ENCODE measurements at places on chromosomes 6 and 20.

DNA sequence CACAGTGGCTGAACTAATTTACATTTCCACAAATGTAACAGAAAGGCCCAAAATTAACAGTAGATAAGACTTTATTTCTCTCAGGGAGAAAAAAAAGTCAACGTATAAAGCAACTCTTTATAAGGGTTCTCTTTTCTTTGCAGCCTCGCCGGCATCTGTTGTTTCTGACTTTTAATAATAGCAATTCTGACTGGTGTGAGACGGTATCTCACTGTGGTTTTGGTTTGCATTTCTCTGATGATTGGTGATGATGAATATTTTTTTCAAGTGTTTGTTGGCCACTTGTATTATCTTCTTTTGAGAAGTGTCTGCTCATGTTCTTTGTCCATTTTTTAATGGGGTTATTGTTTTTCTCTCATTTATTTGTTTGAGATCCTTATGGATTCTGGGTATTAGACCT, 27.2 kb upstream of the FKBP1A start:
- DNase-seq, result no peak

DNA sequence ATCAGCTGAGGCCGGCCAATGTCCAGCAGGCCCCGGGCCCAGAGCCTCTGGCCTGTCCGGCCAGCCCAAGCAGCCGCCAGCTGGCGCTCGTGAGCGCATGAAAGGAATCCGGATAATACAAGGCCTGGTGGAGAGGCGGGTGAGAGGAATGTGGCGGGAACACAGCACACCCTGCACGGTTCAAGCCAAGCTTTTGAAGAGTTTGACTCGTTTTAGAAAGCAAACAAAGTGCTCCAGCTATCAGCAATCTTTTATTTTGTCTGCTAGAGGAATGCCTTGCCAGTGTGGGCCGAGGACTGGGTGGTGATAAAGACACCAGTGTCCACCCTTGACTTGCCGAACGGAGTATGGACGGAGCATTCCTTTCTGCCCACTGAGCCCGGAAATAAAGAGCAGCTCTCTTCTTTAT, 9.3 kb upstream of the NEDD9 start:
- peak; percentile 77 for DNase-seq

GRCh38 chr6:100435299-100435698, 29.4 kb downstream of the SIM1 start:
- DNase-seq, result no peak

GRCh38 chr6:30202366-30202765, 10.8 kb downstream of the TRIM26 start:
- DNase-seq, result no peak

DNA sequence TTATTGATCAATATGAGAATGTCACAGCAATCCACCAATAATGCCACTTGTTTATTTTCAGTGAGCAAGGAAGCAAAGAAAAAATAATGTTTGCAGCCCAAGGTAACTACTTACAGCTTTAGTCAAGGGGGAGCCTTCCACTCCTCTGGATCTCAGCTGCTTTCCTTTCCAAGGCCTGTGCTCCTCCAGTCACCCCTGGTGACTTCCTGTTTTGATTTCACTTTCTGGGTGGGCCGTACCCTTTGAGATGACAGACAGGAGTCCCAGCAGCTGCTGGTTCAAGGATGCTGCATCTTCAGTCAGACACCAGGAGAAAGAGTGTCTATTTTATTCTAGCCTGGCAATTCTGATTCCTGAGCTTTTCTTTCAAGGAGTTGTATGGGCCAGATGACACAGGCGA, 5.6 kb upstream of the VNN2 start:
- no peak for DNase-seq

GRCh38 chr6:87366072-87366827, 21.6 kb downstream of the C6orf163 start:
- DNase-seq, result no peak

DNA sequence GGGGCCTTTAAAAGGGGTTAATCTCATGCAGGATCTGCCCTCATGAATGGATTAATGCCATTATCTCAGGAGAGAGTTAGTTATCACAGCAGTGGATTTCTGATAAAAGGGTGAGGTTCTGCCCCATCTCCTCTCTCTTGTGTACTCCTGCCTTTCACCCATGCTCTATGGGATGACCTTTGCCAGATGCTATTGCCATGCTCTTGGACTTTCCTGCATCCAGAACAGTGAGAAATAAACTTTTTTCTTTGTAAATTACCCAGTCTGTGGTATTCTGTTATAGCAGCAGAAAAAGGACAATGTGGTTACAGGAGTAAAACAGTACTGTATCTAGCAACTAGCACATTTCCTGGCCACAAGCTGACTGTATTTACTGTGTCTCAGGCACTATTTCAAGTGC, 58.0 kb upstream of the CCN2 start:
- DNase-seq, result no peak

DNA sequence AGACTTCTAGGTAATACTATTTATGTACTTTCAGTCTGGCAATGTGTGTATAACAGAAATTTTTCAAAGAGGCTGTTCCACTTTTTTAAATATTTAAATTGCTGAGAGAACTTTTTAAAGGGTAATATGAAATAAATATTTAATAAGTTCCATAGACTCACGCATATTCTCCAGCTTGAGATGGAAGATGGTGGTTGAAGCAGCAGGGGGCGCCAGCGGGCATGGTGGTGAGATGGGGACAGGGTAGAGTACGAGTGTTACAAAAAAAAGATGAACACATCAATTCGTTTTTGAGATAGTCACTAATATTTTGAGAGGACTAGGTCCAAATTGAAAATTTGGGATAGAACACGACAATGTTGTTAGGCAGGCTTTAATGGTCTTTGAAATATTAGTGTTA, 68.4 kb downstream of the RSPO3 start:
- no peak for DNase-seq

GRCh38 chr6:128421788-128422187, 98.6 kb downstream of the PTPRK start:
- DNase-seq, result no peak

- no peak for DNase-seq
These were observed 56.8 kb downstream of the LINC00237 start for GRCh38 chr20:21049305-21049828.

DNA sequence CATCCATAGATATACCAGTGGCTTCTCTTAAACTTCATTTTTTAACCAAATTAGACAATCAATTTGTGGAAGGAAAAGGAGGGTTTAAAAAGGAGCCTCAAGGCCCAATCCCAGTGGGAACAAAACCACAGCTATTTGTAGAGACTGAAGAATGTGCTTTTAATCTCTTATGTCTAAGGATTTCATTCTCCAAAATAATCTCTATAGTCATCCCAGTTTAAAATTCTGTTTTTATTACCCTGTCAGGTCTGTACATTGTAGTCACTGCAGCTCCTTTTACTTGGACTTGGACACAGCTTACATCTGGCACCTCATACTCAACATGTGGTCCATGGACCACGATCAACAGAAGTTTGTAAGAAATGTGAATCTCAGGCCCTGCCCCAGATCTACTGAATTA, 152.1 kb upstream of the STMND1 start:
- DNase-seq, result no peak

DNA sequence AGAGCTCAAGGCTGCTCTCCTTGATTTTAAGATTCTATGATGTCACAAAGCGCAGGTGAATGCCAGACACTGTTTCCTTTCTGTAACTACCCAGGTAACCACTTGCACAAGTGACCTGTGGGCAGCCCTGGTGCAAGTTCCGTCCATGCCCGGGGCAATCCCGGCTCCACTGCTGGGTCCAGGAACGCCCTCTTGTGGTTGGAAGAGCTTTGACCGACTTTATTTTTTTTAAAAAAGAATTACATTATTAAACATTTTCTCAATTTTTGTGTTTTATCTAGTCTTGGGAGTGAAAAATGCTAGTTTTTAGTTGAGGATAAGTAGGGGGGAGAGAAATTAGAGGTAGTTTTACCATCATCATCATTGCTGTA, 695.2 kb downstream of the QKI start:
- DNase-seq, result no peak

DNA sequence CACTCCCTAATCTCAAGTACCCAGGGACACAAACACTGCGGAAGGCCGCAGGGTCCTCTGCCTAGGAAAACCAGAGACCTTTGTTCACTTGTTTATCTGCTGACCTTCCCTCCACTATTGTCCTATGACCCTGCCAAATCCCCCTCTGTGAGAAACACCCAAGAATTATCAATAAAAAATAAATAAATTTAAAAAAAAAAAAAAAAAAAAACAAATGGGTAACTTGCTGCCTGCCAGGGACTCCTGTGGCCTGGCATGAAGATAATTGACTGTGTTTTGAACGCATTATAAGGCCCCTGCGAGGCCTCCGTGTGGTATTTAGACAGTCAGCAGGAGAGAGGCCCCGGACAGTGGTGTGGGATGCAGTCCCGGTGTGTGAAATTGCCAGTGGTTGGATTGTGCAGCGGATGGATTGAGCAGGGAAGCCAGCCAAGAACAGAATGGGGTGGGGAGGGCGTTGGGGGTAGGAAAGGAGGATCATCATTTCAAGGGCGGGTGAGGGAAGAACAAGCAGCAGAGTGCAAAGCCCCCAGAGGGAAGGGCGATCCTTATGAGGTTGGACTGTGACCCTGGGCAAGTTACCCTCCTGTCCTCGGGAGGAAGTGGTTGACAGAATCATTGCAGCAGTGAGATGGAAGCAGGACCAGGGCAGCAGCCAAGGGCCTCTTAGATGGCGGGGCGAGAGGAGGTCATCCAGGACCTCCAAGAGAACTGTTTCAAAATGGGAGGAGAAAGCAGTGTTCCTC, 43.3 kb downstream of the PPARD start:
- peak; percentile 77 for DNase-seq

DNA sequence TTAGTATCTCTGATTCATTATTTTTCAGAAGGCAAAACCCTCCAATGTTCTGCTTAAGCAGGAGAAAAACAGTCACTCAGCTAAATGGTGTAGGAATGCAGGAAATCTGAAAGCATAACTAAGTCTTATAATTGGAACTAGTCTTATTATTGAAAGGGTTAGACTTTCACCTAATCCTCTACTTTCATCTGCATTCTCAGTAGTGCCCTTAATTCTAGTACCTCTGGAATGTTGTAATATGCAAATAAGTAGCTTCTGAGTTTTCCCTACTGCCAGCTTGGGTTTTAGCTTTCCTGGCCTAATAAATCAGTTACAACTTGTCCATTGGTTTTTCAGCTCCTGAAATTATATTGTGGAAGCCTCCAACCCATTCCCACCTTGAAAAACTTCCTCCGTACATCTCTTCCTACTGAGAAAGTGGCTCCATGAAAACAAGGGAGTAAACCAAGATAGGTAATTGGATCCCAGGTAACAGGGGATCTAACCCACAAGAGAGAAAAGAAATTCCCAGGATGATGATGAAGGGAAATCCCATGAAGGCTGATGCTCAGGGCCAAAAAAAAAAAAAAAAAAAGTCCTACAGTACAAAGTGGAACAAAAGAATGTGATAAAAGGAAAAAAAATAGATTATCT, 147.0 kb downstream of the TBC1D32 start:
- no peak for DNase-seq

- DNase-seq, result peak; percentile 33
These were observed 148.3 kb downstream of the GPX5 start for GRCh38 chr6:28673787-28674671.

DNA sequence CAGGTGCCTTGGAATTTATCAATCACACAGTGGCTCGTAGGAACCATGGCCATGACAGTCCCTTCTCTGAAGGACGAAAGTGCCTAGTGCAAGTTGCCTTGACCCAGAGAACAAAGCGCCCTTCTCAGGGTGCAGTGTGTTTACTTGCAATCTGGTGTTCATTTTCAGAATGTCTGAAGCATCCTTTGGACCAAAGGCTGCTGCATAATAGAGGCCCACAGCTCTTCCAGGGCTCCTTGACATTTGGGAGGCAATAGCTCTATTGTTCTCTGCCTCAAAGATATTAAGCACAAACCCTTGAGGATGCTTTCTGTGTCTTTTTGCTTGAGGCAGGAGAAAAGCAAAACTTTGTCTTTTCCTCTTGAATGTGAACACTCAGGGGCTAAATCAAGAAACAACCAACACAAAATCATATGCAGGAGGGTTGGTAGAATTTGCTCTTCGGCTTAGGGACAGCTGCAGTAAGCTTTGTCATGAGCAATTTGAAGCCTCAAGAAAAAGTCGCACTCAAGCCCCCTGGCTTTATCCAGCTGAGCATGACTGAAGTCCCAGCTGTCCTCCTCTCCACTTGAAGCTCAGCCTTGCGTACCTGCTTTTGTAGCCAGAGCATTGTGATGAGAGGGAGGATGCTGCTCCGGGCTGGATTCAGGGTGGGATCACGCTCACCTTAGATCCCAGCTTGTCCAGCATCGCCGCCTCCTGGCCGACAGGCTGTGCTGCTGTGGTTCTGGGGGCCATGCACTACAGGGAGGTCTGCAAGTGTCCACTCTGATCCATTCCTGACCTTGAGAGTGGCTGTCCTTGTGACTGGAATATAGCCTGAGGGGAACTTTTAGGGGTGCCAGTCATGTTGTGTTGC, 495.4 kb downstream of the CDH26 start:
- no peak for DNase-seq

DNA sequence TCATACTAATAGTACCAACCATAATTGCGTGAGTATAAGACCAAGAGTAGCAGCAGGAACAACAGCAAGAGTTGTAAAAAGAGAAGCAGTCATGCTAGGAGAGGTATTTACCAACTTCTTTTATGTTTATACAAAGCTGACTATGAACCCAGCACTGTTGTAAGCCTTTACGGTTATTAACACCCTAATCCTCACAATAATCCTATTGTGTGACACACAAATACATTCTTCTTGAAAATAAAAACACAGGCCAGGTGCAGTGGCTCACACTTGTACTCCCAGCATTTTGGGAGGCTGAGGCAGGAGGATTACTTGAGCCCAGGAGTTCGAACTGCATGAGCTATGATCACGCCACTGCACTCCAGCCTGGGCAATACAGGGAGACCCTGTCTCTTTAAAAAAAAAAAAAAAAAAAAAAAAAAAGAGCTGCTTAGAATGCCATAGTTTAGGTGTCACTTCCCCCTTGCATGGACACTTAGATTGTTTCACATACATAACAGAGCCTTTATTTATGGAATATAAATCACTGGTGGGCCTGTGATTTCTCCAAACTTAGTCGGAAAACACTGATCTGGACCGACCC, 20.2 kb downstream of the HCK start:
- DNase-seq, result no peak

GRCh38 chr6:75892384-75892783, 143.3 kb downstream of the MYO6 start:
- DNase-seq, result no peak

All from ovary (tissue), 10 donors.